NCI-H345 (cell line): ENCODE measurements at places on chromosomes 13 and 19.

- DNase-seq = peak; percentile 10
These were observed 135.1 kb downstream of the FREM2 start for GRCh38 chr13:38821770-38822551.

GRCh38 chr13:29255567-29255966, 339.9 kb downstream of the SLC7A1 start:
- no peak for DNase-seq

GRCh38 chr13:77896536-77896935, 22.1 kb downstream of the EDNRB start:
- DNase-seq = no peak

- DNase-seq = no peak
These were observed 909.8 kb downstream of the EFNB2 start for GRCh38 chr13:105625691-105626090.

GRCh38 chr13:44104197-44104490, 224.4 kb downstream of the LACC1 start:
- DNase-seq = no peak

DNA sequence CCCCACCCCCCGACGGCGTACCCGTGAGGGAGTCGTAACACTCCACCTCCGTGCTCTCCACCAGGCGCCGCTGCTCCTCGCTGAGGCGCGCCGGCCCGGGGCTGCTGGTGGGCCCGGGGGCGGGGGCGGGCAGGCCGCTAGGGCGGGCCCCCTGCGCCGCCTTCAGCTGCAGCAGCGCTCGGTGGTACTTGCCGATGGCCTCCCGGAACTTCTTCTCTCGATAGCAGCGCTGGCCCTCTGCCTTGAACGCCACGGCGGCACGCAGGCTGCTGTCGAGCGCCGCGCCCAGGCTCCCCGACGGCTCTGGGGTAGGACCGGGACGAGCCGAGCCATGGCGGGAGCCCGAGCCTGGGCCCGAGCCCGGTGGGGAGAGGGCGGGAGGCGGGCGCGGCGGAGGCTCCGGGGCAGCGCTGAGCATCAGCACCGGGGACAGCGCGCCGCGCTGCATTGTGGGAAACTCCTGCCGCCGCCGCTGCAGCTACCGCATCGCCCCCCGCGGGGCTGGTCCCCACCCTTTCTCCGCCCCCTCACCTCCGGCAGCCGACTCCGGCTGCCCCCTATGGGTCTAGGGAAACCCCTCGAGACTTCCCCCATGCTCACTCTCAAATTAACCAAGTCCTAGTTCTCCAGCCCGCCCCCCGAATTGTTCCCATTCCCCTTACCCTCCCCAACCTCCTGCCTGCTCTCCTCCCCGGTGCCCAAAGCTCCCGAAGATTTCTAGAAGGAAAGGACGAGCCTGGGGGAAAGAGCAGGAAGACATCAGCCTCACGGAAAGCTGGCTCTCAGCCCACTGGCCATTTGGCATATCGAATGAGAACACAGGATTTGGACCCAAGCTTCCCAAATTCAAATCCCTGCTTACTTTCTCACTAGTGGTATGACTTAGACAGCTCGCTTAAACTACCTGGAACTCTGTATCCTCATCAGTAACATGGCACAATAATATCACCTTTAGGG, at the start of gene TTC9B:
TTC9B (minus strand) TSS at position 451 of the 957 bp plus-strand sequence; CDS start at position 448, 3 bp downstream.
- peak; percentile 64 for DNase-seq

DNA sequence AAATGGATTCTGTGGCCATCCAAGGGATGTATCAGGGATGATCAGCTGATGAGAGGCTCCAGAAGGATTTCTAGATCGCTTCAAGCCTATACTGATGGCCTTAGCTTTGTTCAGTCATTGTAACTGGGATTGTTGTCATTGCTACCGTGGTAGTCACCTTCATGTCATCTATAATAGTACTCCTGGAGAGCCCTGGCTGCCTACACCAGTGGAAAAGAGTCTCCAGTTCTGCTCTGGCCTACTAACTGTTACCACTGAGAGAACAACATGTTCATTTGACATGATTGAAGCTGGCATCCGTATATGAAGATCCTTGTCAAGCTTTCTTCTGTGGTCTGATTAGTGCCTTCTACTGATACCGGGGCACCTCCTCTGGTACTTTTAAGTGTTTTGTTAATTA, 131.3 kb downstream of the B3GLCT start:
- no peak for DNase-seq

DNA sequence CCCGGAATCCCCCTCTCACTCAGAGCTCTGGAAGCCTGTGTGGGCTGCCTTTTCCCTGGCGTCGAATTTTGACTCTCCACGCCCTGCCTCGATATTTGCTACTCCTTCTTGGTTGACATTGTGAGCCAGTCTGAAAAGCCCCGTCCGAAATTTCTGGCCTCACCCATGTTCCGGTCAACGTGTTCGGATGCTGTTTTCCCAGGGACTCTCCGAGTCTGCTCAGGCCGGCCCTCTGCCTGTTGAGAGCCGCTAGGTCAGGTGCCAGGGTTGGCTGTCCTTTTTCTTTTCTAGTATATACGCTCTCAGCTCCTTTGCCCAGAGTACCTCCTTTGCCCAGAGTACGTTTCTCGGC, 6.8 kb upstream of the DGKH start:
- DNase-seq = peak; percentile 31

DNA sequence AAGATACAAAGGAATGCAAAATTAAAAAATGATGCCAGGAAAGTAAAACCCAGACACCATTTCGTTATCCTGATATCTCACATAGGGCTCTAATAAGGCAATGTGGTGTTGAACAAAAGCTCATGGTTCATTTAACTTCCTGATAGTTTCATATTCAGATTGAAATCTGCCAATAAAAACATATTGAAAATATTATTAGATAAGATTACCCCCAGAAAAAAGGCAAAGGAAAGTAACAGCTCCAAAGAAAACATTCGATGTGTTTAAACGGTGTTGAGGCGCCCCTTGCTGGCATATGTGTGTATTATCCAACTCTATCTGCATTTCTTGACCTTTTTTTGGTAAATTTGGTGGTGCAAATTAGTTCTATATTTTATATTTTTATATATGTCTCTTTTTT, 75.9 kb downstream of the ESD start:
- peak; percentile 22 for DNase-seq

- peak; percentile 16 for DNase-seq
These were observed 60.3 kb downstream of the ERCC5 start for GRCh38 chr13:102905905-102906771.

DNA sequence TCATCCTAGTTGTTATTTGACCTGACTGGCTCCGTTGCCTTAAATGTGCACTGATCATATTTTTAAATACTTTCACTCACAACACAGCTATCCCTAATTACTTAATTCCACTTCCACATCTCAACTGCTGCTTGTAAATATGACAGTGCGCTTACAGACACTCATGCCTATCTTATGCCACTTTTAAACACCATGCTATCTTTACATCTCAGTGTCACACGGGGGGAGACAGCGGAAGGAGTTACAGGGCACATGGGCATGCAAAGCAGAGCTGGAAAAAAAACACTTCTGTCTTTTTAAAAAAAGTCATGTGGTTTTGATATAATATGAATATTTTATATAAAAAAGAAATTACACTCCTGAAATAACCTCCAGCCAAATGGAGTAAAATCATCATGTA, 44.1 kb downstream of the SMAD9 start:
- DNase-seq = no peak

DNA sequence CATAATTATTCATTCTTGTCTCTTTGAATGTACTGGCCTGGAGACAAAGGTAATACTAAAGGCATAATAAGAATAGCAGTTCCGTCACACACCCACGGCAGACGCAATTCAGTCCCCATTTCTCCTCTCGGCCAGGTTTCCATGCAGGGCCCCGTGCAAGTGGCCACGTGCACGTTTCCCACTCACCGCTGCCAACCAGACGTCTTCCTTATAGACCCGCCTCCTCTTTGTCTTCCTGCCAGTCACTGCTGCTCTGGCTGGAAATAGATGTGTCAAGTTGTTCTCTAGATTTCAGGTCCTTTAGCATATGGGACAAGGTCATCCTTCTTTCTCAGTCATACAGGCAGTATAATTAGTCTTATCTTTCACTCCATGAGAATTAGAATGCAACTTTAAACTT, 204.3 kb downstream of the SUCLA2 start:
- DNase-seq = no peak

- no peak for DNase-seq
These were observed 518.3 kb downstream of the GPC6 start for GRCh38 chr13:93744886-93745285.

GRCh38 chr13:110265341-110265681, 41.6 kb downstream of the COL4A1 start:
- no peak for DNase-seq

GRCh38 chr13:89113744-89114143, 1442.6 kb downstream of the SLITRK5 start:
- no peak for DNase-seq

- DNase-seq = no peak
These were observed 6.1 kb downstream of the SAFB start for GRCh38 chr19:5628919-5629481.

DNA sequence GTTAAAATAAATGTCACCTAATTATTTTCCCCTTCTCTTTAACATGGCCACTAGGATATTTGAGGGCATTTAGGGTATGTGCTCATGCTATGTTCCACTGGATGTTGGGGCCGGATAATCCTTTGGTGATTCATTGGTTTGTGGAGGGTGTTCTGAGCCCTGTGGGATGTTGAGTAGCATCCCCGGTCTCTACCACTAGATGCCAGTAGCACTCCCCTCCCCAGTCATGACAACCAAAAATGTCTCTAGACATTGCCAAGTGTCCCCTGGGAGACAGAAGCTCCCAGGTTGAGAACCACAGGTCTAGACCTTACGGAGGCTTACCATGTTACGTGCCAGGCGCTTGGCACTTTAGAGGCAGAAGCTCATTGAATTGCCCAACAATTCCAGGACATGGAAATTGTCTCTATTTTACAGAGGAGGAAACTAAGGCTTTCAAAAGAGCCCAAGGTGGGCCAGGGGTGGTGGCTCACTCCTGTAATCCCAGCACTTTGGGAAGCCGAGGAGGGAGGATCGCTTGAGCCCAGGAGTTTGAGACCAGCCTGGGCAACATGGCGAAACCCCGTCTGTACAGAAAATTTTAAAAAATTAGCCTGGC, 14.1 kb downstream of the SHANK1 start:
- DNase-seq = no peak

GRCh38 chr13:101751488-101751887, 299.0 kb downstream of the ITGBL1 start:
- DNase-seq = peak; percentile 93

DNA sequence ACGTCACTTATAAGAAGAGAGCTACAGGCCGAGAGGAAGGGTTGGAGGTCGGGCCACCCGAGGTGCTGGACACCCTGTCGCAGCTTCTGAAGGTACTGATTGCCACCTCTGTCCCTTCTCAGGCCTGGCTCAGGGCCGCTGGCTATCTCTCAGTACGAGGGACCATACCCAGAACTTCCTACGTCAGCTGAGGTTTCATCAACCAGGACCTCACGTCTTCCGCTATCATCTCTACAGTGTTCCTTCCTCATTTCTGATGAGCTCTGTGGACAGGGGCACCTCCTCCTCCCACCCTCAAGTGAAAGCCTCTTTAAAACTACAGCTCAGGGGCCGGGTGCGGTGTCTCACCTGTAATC, 58.2 kb upstream of the USE1 start:
- DNase-seq = no peak

- DNase-seq = no peak
These were observed 4.1 kb downstream of the C19orf33 start for GRCh38 chr19:38308006-38308766.

- DNase-seq = no peak
These were observed 6.1 kb downstream of the ZIC5 start for GRCh38 chr13:99965329-99966000.

DNA sequence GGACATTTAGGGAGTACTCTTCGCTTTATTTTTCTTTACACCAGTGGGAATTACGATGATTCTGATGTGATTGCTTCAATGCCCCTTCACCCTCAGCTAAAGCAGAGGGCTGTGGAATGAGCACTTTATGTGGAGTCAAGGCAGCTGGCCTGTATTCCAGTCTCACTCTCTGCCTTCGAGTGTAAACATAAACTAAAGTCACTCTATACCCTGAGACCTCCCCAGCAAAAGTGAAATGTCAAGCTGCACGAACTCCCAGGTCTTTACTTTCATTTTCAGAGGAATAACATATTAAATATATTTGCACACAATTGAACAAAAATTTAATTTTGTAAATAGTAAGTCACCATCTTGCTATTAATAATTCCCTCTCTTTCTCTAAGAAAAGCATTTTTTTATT, 557.1 kb downstream of the DACH1 start:
- no peak for DNase-seq

DNA sequence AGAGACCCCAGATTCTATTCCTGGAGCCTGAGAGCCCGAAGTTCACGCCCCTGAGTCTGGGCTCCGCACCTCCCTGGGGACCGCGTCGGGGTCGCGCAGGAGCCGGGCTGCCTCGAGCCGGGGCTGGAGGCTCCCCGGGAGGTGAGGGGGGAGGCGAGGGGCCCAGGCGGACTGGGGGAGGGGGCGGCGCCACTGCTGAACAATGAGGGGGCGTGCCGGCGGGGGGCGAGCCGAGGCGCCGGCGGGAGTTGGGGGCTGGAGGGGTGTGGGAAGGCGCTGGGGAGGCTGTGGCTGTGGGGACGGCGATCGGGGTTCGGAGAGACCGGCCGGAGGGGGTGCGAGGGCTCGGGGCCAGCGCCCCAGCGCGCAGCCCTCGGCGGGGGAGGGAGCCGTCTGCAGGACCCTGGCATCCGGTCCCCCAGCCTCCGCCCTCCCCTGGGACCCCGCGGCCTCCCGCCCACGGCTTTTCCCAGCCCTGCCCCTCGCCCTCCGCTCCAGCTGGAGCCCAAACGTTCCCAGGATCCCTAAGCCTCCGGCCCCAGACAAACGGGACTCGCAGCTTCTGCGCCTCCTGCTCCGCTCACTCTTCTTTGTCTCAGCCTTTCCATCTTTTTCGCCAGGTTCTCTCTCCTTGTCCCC, 922 bp downstream of the PLEKHG2 start:
- DNase-seq = peak; percentile 82

- DNase-seq = no peak
These were observed 5.8 kb upstream of the DMKN start for GRCh38 chr19:35519291-35519690.

DNA sequence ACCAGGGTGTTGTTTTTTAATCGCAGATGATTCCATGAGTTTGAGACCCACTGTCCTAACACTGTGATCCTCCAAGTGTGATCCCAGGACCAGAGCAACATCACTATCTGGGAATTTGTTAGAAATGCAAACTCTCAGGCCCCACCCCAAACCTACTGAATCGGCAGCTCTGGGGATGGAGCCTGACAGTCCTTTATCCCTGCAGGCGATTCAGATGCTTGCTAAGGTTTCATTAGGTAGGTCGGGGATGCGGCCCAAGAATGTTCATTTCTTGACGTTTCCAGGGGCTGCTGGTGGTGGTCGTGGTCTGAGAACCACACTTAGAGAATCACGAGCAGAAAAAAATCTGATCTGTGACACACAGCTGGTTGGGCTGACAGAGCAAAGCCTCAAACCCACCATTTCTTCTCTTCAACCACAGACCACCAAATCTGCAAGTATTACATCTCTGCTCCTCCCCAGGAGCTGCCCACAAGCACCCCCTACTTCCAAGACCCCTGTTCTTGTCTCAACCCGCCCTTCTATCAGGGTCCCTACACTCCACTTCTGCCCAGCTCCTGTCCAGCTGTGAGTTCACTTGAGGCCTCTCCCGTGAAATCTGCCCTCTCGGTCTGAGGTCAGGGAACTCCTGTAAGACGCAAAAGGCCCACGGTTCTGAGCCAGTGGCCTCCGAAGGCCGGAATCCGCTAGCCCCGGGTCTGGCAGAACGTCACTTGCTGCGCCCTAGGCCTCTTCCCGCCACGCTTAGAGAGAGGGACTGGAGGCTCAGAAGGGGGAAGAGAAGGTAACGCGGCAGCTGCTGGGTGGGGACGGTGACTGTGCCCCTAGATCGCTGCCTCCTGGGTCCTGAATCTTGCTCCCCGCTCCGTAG, 1.1 kb upstream of the FARP1 start:
- DNase-seq = no peak

GRCh38 chr13:35260316-35260715, 216.2 kb downstream of the MAB21L1 start:
- no peak for DNase-seq
